ENCODE measurements at places on chromosomes 7 and 10.

DNA sequence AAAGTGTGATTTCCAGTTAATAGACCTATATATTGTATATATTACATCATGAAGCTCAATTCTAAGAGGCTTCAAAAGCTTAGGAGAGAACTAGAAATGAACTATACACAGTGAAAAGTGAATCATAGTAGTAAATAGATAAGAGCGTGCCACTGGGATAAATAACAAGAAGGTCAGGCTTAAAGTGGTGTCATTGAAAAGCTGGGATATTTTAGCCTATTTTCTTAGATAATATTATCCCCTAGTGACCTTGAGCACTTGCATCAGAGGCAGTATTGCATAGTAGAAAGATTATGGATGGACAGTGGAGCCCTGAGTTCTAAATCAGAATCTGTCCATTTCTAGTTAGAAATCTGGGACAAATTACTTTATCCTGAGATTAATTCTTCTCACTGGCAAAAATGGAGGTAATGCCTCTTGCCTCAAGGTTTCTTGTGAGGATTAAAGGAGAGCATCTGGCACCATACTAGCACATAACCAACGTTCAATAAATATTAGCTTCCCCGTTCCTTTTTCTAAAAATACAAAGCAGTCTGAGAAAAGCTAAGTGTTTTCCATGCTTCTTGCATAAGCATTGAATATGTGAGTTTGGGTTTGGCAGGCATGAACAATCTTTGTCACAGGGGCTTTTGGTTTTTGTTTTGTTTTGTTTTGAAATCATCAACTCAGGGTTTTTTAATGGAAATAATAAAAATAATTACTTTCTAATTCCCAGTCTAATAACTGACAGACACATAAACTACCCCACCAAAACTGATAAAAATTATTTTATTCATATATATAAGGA, 27.3 kb upstream of the MACC1 start:
- DNase-seq: no peak

DNA sequence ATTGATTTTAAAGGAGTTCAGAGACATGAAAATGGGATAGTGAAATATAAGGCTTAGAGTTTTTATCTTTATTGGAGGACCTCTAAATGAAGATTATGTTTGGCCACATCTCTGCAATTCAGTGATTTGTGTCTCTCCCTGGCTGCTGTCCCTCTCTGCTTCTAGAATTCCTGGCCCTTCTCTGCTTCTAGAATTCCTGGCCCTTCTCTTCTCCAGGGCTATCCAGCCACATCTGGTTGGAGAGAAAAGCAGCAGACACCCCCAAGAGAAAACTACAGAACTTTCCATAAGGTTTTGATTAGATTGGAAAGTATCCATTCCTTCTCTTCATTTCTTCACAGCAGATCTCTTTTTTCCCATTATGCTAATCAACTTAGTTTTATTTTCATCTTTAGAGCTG, 135.5 kb downstream of the NPY start:
- no peak for DNase-seq

DNA sequence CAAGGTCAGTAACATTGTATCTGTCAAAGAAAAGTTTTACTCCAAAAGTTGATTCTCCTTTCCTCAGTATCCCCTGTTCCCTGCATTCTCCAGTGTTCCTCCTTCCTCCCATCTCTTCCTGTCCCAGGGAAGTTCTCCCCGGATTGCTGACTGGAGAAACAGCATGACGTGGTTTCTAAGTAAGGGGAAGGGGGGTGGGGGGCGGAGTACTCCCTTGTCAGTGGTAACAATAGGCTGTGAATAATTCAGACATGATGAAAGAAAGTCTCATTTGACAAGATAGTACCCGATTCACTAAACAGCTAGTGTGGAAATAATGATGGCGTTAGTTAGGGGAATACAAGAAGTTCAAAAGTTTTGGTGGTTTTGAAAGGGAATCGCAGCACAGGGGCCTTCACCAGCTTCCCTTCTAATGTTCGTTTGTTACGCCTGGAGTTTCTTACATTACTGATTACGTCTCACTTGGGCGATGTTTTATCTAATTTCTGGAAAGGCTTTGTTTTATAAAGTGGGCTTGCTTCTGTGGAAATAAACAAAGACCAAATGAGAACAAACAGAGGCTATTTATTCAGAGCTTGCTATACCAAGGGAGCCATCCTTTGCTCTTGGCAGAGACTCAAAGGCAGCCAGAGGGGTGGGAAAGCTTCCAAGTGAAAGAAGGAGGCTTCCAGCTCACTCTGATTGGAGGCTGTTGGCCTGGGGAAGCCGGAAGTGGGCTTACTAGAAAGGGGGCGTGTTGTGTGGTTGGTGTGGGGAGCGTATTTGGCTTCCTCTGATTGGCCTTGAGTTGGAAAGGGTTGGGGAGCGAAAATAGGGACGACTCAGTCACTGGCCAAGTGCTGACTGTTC, 453.7 kb downstream of the SDK1 start:
- DNase-seq: no peak

DNA sequence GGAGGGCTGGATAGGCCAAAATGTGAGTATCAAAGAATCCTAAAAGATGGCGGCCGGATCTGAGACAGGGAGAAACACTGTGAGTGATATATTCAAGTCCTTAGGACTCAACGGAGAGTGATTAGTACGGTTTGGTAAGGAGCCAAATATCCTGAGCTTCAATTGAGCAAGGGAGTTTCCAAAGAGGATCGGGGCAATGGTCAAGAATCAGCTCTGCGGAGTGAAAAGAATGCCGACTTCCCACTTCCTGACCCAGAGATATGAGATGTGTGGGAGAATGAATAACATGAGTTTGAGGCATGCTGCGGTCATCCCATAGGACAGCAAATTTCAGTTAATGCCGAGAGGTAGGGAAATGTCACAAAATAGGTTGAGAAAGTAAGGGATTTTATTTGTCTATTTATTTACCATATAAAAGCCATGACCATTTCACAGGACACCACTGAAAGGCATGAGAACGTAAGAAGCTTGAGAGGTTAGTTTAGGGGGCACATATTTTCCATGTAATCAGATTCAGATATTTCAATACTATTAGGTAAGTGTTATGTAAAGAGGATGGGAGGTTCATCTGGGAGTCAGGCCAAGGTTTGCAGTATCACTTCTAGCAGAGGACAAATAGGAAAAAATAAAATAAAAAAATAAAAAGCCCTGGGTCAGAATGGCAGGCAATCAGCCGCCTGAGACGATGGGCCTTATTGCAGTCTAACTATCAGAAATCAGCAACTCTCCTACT, 165.6 kb downstream of the HGF start:
- no peak for DNase-seq

- peak; percentile 45 for DNase-seq
These were observed 17.8 kb downstream of the HNRNPA2B1 start for GRCh38 chr7:26182706-26183105.

GRCh38 chr7:25545124-25546008, 317.1 kb upstream of the NPVF start:
- DNase-seq: no peak

DNA sequence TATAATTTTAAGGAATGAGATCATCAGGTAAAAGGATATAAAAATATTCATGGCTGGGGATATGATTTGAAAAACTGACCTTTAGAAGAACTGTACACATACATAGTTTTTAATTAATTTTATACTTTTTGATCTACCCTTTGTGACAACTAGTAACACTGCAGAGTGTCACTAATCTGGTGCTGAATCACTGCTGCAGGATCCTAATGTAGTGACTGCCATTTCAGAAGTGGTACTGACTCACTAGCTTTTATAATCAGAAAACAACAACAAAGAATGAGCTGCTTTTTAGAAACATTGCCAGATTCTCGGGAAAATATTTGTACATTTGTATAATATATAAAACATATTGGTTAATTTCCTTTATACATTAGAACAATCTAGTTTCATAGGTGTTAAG, 110.4 kb downstream of the HIPK2 start:
- no peak for DNase-seq

- no peak for DNase-seq
These were observed 51.9 kb upstream of the PTN start for GRCh38 chr7:137395420-137395819.

GRCh38 chr10:60433684-60434083, 44.0 kb upstream of the ANK3 start:
- DNase-seq: no peak

DNA sequence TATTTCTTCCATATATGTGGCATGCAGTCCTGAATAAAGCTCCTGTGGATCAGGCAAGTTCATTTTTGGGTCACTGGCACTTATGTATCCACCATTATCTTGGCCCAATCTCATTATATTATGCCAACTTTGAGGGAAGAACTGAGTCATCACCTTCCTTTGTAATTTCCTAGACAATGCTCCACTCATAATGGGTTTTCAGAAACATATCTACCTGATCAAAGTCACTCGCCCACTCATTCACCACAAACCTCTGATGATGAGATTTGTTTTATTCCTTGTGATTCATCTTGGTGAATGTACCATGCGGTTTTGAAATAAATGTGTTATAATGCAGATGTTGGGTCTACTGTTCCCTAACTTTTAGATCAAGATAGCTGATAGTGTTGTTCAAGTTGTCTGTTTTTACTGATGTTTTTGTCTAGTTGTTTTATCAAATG, 525.8 kb downstream of the KIF20B start:
- DNase-seq: no peak

DNA sequence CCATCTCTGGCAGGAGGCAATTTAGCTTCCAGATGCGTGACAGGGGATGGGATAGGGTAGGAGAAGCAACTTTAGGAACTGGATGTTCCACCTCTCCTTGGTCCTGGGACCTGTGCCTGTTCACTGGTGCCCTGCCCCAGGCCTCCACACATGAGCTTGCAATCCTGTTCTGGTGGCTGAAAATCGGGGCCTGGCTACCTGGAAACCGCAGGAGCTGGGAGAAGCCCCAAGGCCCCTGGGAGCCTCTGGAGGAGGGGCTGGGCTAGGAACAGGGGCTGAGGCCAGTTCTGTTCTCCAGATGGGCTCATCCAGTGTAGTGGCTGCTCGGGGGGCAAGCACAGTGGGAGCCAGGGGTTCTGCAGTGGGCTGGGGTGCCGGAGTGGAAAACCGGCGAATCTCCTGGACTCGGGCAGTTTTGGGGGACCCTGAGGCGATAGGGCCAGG, 5.3 kb upstream of the MYOZ1 start:
- no peak for DNase-seq

GRCh38 chr10:51321980-51322379, 247.7 kb downstream of the PRKG1 start:
- no peak for DNase-seq

- no peak for DNase-seq
These were observed 221.6 kb downstream of the RPS24 start for GRCh38 chr10:78255214-78255613.

- DNase-seq: no peak
These were observed 31.7 kb upstream of the INSIG1 start for GRCh38 chr7:155265961-155266360.

DNA sequence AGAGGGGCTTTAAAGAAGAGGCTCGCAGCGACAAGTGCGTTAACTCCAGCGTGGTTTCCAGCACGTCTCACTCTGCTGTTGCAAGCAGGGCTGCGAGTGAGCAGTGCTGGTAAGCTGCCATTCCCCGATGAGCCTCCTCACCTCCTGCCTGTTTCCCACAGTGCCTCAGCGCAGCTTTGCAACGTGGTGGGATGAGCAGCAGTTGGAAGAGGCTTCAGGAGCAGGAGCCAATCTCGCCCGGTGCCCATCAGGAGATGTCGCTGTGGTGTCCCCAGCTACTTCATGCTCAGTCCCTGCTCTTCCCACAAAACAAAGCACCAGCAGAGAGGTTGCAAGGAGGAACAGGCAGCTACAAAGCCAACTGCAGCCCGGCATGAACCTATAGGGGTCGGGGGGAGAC, 2.4 kb upstream of the ADARB2 start:
- DNase-seq: no peak

Data from CD4-positive, alpha-beta T cell treated with Interleukin-4 for 1 hour (primary cell).